ENCODE measurements at places on chromosomes 16 and 17.
A peak's percentile ranks its signal among the peaks of the same experiment; 100 is the strongest.

DNA sequence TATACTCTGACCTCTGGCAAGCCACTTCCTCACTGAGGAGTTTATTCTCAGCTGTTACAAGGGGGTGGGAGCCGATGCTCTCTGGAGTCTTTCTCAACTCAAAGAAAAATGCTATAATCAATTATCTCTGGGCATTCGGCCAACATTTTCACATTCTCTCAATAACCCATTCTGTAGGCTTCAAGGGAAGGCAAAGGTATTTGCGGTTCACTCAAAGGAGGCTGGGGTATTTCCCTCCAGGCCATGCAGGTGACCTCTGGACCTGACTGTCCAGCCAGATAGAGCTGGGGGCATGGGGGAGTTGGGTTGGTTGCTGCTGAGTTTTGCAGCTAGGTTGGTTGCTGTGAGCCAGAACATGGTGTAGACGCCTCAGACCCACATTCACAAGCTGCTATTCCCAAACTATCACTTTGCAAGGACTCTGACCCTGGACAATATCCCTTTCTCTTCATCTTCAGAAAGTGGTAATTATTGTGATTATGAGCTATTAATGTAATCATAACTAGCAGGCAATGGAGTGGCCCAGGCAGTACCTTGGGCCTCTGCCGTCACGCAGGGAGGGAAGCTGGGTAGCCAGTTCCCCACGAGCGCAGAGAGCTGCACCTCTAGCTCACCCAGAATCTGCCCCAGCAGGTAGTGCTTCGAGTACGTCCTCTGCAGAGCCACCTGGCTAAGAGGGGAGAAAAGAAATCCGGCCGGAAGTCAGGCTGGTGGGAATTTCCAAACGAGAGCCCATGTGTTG, 42.1 kb downstream of the AIPL1 start:
- DNase-seq: no peak

GRCh38 chr16:17357307-17358062, 113.3 kb downstream of the XYLT1 start:
- DNase-seq: no peak

- no peak for DNase-seq
These were observed 183.7 kb downstream of the SNX29 start for GRCh38 chr16:12160249-12160648.

DNA sequence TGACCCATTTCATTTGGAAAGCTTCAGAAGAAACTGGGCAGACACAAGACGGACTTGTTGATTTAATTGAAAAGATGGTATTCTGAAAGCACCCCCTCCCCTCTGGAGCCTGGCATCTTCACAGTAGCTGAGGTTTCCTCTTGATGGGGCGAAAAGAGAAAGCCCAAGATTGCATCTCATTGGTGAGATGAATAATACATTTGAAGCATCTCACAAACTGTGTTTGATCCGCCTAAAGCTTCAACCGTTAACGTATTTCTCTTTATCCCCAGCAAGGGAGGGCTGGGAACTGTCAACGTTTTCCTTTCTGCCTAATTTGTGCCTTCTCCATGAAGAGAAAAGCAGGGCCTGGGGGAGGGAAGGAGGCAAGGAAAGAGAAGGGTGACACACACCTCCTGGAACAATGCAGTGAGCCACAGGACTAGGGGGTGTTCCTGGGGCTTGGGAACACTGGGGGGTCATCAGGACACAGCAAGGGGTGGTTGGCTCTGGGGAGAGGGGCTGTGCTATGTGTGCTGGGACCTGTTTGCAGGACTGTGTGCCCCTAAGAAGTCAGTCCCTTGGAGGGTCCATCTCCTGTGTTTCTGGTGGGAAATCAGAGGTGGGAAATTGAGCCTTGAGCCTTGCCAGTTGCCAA, 18.5 kb upstream of the PIPOX start:
- DNase-seq: no peak

GRCh38 chr17:56890390-56890789, 23.5 kb downstream of the TRIM25 start:
- DNase-seq: no peak

GRCh38 chr16:1895068-1895467, 23.1 kb upstream of the MEIOB start:
- no peak for DNase-seq

DNA sequence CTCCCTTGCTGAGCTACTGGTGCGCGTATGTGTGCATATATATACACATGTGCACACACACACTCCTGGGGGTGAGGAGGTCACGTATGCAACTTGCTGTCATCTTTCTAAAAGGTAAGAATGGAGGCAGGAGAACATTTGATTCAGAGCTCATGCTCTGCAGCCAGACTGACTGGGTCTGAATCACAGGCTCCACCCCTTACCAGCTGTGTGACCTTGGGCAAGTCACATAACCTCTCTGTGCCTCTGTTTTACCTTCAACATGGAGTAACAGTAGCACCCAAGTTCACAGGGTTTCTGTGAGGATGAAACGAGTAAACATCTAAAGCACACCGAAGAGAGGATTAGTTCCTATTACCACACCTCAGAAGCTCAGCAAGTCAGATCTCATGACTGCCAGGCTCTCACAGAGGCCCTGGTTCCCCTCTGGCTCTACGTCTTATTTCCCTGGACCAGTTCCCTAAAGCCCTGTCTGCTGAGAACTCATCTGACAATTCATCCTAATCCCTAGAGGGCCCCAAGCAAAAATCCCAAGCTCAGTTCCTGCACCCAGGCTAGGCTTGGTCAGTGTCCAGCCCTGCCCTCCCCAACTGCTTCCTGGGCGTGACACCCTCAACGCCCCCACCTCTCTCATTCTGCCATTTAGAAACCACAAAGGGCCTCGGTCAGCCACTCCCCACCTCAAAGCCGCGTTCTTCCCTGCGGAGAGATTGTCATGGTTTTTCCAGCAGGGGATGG, 28.7 kb downstream of the ABR start:
- DNase-seq: no peak

GRCh38 chr16:5166486-5166885, 68.9 kb upstream of the EEF2KMT start:
- no peak for DNase-seq

DNA sequence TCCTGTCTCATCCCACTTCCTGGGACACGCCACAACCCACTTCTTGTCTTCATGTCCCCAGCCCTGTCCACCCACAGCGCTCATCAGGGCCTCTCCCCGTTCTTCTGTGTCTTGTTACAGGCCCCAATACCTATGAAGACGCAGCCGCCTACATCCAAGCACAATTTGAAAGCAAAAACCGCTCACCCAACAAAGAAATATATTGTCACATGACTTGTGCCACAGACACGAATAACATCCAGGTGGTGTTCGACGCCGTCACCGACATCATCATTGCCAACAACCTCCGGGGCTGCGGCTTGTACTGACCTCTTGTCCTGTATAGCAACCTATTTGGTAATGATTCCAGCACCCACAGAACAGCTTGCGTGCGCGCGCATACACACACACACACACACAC, 70.6 kb downstream of the AMFR start:
- DNase-seq: no peak

GRCh38 chr17:50188531-50188920, 12.9 kb downstream of the COL1A1 start:
- DNase-seq: no peak

GRCh38 chr16:995087-995486, 13.5 kb downstream of the SOX8 start:
- no peak for DNase-seq

DNA sequence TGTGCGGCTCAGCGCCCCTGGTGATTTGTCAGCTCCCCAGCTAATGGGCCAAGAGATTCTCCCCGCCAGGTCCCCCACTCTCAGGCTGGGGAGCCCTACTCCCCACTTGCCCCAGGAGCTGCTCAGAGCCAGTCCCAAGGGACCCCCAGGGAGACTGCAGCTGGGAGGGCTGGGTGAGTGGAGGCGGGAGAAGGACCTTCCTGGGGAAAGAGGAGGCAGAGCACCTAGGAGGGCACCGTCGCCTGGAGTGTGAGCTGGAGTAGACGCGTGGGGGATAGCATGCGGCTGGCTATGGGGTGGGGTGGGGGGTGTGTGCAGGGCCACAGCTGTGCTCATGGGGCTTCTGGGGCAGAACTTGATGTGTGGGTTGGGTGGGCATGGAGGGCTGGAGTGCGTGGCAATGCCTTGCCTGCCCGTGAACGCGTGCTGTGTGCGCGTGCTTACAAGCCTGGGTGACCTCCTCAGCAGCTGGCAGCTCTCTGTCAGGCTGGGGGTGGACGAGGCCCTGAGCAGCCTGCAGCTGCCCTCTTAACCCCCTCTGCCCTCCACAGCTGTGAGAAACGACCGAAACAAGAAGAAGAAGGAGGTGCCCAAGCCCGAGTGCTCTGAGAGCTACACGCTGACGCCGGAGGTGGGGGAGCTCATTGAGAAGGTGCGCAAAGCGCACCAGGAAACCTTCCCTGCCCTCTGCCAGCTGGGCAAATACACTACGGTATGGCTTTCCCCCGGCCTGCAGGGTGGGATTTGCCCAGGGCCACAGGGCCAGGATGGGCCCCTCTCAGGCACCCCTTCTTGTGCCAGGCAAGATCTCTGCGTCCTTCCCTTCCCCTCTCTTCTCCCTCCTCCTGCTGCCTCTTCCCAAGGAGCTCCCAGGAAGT, 12.9 kb downstream of the GJD3 start:
- DNase-seq: no peak

- DNase-seq: no peak
These were observed 4.9 kb downstream of the NR1D1 start for GRCh38 chr17:40095351-40095943.

DNA sequence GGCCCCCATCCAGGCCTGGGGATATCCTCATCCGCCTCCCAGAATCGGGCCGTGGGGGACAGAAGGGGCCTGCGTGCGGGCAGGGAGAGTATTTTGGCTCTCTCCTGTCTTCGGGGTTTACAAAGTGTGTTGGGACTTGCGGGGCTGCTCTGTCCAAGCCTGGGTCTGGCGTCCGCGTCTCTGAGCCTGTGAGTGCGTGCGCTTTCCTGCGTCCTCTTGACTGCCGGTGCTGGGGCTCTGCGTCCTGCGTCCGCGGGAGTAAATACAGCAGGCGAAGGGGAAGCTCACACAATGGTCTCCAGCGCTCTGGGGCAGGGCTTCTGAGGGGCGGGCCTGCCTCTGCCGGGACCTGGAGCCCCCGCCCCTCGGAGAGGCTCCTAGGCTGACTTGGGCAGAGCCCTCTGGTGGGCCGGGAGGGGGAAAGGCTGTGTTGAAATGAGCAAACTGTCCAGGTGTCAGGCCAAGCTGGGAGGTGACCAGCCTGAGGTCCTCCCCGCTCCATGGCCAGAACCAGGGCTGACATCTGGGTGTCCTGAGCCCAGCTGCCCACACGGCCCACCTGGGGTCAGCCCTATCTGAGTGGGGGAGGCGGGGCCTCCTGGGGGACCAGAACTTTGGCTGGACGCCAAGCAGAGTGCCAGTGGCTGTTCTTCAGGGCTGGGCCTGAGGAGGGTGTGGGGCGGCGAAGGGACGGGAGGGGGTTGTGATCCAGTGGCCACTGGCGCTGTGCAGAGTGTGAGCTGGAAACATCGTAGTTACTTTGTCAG, 233.6 kb downstream of the SEC14L1 start:
- DNase-seq: peak; percentile 51

DNA sequence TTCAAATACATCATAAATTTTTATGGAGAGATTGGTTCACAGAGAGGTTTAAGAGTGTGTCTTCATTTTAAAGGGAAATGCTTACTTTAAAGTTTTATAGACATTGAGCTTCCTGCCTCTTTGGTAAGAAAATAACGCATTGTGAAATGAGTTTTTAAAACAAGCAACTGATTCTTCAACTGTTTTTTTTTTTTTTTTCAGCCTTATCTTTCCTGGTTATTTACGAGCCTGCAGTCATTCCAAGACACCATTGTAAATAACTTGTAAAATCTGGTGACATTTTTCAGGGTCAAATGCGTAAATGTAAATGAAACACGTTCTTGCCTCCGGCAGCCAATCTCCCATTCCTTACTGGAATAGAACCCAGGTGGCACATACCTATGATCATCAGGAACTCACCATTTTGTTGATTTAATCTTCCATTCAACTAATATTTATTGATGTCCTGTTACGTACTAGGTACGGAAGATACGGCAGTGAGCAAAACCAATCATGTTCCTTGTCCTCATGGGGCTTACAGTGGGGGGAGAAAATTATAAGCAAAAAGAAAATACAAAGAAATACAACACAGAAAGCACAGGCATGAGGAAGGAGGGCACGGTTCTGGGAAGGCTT, 33.2 kb upstream of the CDYL2 start:
- DNase-seq: no peak

- DNase-seq: no peak
These were observed 4.4 kb downstream of the TBX6 start for GRCh38 chr16:30087181-30087898.

DNA sequence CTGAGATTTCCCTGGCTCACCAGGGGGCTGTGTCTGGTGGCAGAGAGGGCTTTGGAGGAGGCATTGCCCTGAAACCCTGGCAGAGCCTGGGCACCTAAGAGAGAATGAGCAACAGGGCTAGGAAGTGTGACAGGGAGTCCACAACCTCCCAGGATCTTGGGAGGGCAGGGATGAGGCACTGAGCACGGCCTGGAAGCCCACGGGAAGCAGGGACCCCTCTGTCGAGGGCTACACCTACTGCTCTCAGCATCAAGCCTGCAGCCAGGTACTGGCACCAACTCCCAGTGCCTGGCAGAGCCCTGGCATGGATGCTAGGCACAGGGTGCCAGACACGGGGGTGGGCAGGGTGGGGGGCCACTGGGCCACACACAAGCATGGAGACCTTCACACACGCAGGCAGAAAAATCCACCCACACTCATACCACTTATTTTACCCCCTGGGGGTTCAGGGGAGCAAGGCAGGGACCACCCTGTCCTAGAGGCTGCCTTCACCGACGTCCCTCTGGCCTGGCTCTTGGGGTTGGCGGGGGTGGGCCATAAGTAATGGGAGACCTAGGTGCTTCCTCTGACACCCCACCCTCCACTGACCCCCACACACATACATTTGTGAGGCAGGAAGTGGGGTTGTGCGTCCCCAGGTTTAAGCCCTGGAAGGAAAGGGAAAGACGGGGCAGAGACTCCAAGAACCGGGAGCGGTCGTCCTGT, 970 bp upstream of the HSD11B2 start:
- no peak for DNase-seq

- DNase-seq: no peak
These were observed 474.9 kb downstream of the SLC39A11 start for GRCh38 chr17:72617557-72617956.

- DNase-seq: no peak
These were observed 52.9 kb downstream of the SNX11 start for GRCh38 chr17:48160177-48161081.

DNA sequence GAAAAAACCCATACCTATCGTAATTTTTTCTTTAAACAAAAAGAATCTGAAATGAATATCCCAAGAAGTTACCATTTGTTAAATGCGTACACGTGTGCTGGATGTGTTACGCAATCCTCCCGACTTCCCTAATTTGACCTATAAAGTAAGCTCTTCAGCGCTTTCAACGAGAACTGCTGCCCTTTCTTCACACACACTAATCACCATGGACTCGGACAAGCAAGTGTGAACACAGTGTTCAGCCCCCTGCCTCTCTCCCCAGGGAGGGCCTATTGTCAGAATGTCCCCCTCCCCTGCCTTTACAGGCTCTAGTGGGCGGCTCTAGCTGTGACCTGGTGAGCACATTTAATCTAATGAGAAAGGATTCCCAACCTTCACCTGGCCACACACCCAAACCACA, 216.1 kb downstream of the CEP112 start:
- no peak for DNase-seq

- DNase-seq: no peak
These were observed 6.7 kb downstream of the SYNGR2 start for GRCh38 chr17:78174870-78175642.
